Activated CD4-positive, alpha-beta T cell treated with anti-CD3 and anti-CD28 coated beads, Interleukin-2, amount 10 ng/mL, durations not matched to agents 7 days and 5 days (primary cell): ENCODE measurements at places on chromosomes 16 and 17.

DNA sequence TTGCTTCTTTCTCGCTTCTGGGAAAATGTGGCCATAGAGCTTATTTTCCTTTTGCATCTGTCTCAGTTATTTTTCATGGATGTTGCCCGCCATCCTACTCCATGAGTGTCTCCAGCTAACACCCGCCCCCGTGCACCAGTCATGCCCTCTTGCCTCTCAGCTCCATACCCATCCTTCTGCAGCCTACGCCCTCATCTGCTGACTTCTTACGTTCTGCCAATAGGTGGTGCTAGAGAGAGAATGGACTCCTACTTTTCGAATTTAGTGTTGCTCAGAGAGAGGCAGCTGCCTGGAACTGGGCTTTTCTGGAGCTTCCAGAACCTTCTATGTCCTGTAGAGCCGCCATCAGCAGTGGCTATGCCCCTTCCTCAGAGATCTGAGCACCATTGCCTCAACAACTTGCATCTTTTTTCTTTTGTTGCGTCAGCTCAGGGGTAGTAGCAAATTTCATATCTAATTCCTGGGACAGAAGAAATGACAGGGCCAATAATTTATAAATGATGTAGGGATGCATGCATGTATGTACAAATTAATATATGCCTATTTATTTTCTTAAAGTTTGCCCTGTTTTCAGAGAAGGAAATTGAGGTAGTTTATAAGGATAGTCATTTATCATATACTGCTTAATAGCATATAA, 119.7 kb upstream of the MYOCD start:
- no peak for DNase-seq

- no peak for DNase-seq
Observed at GRCh38 chr17:68867759-68868516, 87.3 kb downstream of the ABCA8 start.

DNA sequence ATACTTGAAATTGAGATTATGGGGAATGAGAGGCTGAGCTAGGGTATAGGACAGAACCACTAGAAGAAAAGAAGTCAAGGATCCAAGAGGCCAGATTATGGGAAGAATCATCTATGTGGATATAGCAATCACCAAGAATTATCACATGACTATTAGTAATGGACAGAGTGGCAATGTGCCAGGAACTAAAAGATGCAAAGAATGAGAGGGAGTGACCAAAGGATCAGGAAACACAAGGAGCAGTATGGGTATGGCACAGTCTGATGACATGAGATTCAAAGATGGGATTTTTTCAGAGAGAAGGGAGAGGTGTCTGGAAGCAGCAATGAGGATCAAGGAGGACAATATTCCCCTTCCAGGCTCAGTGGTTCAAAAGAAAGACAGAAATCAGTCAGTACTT, 212.2 kb downstream of the AATF start:
- DNase-seq: no peak

GRCh38 chr16:1156983-1157638, 4.2 kb downstream of the CACNA1H start:
- no peak for DNase-seq

- no peak for DNase-seq
Observed at GRCh38 chr17:72751746-72752145, 340.7 kb downstream of the SLC39A11 start.

DNA sequence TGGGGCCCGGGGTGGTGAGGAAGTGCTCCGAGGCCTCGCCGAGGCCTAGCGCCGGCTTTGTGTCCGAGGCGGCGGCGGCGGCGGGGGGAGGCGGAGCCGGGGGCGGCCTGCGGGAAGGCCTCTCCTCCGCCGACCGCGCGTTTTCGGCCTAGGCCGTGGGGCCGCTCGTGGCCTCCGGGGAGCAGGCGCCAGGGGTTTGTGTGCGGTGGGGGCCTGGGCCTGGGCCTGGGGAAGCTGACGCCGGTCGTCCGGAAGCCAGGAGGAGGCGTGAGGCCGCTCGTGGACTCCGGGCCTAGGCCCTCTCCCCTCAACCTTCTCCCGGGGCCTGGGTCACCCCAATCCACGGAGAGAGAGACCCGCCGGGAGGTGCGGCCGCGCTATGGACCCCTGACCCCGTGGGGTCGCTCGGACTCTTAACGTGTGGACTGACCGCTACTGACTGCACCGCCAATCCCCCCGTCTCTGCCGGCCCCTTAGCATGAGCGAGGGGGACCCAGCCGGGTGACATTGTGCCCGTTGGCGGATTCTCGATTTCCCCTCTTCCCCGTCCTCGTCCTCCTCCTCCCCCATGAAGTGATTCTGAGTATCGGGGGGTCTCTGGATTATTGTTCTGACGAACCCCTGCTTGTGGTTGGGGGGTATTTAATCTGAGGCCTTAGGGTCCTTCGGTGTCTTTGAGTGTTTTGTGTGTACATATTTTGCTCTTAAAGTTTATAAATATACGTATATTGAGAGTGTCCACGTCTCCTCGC, 660 bp downstream of the RBBP6 start:
- DNase-seq: peak; percentile 56

- no peak for DNase-seq
Observed at GRCh38 chr17:53336281-53336680, 486.4 kb upstream of the KIF2B start.

GRCh38 chr16:17358846-17359245, 111.9 kb downstream of the XYLT1 start:
- DNase-seq: no peak

- DNase-seq: no peak
Observed at GRCh38 chr16:48503336-48503735, 106.6 kb downstream of the N4BP1 start.

DNA sequence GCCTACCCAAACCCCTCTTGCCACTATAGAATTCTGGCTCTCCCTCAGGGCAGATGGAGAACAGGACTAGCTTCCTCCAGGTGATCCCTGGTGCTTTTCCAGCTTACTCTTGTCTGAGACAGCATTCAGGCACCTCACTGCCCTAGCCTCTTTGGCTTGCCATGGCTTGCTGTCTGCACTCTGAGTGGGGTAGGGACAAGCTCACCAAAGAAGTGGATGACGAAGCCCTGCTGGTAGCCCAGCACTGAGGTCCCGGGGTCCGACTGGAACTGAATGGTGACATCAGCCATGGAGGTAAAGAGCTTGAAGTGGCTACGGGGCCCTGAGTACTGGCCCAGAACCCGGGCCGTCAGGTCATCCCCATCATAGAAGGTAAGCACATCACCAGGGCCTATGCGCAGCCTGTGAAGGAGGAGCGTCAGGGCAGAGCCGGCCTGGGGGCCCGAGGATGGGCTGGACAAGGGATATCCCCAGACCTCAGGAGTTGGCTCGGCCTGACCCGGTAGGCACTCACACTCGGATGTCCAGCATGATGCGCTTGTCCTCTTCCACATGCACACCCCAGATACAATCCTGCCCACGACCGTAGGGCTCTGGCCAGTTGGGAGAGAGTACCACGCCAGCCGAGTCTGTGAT, 7.6 kb upstream of the PHF12 start:
- DNase-seq: no peak

- no peak for DNase-seq
Observed at GRCh38 chr17:3879186-3879585, 13.7 kb downstream of the CAMKK1 start.

DNA sequence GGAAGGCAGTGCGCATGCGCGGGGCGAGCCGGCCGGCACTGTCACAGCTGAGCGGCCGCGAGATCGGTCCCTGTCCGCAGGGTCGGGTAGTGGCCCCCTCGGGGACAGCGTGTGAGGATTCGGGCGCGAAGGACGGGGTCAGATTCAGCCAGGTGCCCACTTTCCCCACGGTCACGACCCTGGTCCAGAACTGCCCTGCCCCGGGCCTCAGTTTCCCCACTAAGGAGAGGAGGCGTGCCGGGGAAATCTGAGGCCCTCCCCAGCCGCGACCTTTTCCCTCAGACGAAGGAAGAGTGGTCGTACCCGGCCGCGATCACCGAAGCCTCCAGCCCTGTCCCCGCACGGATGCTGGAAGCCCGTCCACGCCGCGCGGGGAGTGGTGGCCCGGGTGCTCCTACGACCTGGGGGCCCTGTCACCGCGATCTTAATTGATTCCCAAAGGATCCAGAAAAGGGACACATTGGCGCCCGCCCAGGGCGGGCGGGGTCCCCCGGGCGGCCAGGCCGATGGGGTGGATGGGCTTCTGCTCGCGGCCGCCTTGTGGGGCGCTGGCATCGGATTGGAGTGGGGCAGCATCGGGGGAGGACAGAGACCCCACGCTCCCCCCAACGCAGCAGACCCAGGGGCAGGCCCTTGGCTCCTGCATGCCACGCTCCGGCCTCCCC, 57.7 kb downstream of the SRL start:
- no peak for DNase-seq
